ENCODE measurements at places on chromosomes 3 and 15.

DNA sequence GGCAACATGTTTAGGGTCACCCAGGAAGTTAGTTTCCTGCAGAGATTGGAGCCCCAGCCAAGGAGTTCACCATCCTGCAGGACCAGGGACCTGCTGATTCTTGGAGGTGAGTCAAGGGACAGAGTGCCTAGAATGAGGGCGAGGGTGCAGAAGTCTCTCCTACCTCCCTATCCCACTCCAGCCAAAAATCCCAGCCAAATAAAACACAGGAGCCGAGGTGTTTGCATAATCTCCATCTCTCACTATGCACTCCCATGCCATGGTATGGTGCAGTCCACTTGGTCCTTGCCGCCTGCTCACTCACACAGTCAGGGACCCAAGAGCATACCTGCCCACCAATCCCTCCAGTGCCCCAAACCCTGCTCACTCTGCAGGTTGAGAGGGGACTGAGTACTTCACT, 294.2 kb downstream of the UACA start:
- DNase-seq: no peak

DNA sequence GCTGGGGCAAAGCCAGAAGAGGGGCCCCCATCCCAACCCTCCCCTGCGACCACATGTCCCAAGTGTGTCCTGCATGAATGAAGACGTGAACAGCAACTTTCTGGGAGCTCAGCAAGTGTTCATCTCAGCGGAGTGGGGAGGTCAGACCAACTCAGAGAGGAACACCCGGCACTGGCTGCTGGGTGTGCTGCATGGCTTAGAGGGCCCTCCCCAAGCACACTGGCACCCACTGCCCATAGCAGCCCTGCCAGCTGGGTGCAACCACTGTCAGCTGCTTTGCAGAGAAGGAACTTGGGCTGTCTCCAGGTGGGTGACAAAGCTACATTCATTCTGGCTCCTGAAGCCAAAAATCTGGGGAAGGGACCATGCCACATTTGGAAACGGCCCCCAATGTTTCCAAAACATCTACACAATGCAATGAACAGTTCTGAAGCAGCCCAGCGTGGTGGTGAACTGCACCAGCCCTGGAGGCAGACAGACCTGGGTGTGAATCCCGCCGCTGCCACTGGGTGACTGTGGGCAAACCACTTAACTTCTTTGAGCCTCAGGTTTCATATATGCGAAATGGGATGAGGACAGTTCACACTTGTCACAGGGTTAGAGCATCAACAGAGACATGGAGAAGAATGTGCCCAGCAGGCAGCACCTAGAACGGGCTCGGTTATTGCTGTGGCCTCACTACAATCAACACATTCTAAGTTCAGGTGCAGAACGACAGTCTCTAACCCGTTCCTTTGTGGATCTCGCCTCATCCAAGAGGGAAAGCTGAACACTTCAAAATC, 145.4 kb downstream of the NUP210 start:
- no peak for DNase-seq

- DNase-seq: no peak
Measured at GRCh38 chr3:173892547-173892946, 495.0 kb downstream of the NLGN1 start.

DNA sequence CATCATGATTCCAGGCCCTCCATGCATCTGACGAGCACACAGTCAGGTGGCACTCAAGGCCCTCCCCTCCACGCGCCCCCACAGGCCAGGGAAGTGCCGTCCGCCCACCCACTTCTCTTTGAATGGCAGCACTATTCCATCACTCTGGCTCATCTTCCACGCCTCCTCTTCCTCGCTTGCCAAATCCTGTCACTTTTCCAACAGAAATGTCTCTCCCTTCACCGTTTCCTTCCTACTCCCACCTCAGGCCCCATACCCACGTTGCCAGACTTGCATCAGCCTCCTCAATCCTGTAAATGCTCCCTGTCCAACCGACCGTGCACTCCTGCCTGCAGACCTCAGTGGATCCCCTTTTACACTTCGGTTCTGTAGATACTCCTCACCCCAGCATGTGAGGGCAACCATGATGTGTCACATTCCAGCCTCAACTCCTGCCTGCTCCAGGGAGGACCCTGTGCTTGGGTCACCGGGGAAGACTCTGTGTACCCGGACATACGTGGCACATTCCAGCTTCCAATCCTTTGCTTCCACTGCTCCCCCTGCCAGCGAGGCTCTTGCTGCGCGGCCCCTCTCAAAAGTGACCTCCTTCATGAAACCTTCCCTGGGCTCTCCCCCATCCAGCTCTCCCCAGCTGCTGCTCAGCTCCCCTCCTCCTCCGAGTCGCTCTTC, 29.6 kb downstream of the ADCY5 start:
- no peak for DNase-seq

- DNase-seq: no peak
Measured at GRCh38 chr3:24323272-24323671, 171.4 kb downstream of the THRB start.

DNA sequence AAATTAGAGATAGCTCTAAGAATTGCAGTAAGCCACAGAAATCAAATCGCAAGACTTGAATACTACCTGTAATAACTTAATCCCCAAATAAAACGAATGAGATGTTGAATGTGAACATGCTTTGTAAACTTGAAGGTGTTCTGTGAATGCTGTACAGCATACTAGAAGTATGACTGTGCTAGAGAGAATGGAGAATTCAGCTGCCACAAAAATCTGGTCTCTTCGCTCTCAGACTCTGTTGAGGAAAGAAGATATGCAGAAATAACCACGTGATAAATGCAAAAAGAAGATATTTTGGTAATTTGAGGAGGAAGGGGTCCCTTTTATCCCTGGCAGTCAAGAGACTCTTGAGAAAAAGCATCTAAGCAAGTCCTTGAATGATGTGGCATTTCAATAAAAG, 37.3 kb downstream of the ZBTB38 start:
- no peak for DNase-seq

- no peak for DNase-seq
Measured at GRCh38 chr3:6448011-6448410, 412.9 kb upstream of the GRM7 start.

- DNase-seq: no peak
Measured at GRCh38 chr15:90957031-90957790, 2.5 kb downstream of the RCCD1 start.

DNA sequence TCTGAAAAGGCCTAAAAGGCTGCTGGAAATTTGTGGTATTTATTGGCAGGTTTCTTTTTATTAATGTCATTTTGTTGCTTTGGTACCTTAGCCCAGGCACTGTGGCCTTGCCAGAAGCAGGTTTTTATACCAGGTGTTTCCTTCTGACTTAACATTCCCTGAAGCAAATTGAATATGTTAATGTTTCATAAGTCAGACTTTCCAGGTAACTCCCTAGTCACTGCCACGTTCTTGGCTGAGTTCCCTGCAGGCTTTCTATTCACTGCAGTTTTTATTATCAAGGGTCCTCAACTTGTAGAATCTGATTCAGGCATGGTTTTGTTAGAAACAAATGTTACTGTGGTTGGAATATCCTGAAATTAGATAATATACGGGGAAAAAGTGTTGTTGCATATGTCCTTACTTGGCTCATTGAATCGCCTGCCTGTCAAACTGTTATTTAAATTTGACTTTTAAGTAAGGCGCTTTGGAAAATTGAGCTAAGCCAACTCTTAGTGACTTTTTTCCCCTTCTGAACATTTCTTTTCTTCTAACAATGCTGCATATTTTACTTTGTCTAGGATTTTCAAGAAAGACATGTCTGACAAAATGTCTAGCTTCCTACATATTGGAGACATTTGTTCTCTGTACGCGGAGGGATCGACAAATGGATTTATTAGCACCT, 22.9 kb downstream of the ITPR1 start:
- DNase-seq: no peak

DNA sequence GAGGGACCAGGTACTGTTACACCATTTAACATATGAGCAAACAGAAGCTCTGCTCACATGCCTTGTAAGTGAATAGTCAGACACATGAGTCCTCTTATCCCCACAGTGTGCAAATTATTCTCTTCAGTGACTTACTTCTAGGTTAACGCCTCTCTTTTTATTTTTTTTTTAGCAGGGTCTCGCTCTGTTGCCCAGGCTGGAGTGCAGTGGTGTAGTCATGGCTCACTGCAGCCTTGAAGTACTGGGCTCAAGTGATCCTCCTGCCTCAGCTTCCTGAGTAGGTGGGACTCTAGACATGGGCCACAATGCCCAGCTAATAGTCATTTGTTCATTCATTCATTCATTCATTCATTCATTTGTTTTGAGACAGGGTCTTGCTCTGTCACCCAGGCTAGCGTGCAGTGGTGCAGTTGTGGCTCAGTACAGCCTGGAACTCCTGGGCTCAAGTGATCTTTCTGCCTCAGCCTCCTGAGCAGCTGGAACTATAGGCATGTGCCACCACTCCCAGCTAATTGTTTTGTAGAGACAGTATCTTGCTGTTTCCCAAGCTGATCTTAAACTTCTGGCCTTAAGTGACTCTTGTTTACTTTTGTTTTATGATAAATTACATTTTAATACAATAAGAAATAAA, 94.7 kb downstream of the LRRC28 start:
- DNase-seq: no peak

DNA sequence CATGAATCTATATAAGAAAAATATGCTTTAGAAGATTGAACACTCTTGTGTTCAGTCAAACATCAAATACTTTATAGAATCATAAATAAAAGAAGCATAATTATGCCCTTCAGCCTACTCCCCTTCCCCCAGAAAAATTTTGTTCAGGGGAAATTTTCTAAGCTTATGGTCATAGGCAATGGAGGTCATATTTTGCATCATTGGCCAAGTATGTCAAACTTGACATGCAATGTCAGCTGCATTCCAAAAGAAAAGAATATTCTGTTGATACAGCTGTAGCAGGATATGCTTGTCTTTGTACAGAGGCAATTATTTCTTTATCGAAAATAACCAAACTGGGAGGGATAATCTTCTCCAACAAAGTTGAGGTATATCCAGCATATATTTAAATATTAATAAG, 328.2 kb downstream of the ZIC1 start:
- no peak for DNase-seq

DNA sequence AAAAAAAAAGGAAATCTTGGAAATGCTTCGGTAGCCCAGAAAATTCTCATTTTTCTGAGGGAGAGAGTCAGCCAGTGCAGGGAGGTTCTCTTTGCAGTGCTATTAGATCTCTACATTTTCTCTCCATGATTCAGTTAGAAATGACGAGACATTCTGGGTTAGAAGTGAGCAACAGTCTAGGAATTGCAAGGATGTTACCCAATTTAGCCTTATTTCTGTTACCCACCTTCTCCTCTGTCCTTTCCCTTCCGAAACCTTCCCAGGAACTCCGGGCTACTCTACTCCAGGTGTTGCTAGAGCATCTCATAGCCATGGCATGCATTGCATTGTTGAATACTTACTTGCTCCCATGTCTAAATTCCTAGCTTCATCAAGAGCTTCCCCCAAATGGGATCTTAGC, 106.8 kb downstream of the EDEM1 start:
- DNase-seq: no peak

- no peak for DNase-seq
Measured at GRCh38 chr3:17942856-17943255, 200.4 kb upstream of the TBC1D5 start.

DNA sequence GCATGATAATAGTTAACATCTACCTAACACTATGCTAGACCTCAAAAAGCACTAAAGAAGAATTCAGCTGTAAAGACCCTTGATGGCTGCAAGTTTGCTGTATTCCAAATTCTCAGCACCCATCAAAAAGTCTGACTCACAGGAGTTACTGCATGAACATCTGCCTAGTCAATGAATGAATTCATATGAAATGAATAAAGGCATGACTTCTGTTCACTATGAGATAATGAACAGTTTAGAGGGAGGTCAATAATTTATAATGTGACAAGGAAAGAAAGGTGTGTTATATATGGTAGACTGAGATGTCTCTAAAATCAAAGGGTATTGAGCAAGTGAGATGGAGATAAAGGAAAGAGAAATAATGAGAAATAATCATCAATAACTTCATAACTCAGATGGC, 508.2 kb upstream of the TGFBR2 start:
- no peak for DNase-seq

DNA sequence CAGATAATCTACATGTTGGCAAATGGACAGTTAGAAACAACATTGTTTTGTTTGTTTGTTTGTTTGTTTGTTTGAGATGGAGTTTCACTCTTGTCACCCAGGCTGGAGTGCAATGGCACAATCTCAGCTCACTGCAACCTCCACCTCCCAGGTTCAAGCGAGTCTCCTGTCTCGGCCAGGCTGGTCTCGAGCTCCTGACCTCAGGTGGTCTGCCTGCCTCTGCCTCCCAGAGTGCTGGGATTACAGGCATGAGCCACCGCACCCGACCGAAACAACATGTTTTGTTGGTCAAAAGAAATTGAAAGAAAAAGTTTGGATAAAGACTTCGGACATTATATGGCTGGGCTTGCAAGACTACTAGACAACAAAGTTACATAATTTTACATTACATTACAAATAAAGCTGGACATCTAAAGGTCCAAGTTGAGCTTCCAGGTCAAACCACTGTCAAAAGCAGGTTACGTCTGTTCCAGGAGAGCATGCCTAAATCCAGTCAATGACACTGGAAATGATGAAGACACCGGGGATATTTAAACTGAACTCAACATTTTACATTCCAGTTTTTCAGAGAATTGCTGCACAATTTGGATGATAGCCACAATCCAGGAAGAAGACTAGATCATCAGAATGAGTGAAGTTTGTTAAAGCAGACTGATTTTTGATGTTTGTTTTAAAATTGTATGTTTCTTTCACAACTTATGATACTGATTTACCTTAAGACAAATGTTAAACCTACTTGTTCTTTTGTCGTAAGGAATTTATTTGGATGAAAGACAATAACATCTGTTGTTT, 18.6 kb downstream of the SERP1 start:
- DNase-seq: no peak

DNA sequence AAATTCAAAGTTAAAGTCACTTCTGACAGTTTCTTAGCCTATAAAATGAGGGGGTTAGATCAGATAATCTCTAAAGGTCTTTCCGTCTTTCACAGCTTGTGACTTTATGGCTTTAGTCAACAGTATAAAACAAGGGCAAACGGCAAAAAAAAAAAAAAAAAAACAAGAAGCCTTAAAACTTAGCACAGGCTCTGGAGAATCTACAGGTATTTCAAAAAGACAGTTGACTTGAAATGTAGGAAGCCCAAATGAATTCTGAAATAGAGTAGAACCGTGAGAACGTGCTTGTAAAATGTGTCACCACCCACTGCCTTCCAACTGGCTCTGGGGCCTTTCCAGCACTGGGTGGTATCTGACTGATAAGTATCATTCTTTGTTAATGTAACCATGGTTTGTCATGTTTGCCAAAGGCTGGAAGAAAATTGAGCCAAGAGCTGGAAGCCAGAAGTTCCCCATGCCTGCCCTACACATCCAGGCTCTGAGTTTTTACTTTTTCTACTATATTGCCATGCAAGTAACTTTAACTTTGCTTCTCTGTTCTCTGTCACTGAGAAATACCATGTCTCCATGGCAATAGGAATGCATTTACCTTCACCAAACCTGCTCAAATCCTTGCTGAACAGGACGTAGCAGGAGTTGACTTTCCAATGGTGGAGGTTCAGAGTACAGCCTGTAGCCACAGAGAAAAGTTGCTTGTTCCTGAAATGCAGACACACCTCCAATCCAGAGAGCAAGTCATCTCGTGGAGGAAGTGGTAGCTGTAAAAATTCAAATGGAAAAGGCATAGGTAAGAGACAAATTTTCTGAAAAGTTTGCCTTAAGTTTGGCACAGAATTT, 35.8 kb upstream of the THSD4 start:
- peak; percentile 97 for DNase-seq

GRCh38 chr15:22949074-22949547, 31.1 kb downstream of the CYFIP1 start:
- peak; percentile 77 for DNase-seq

All from HT-29 (cell line).